ENCODE measurements at places on chromosomes 1 and 21.

DNA sequence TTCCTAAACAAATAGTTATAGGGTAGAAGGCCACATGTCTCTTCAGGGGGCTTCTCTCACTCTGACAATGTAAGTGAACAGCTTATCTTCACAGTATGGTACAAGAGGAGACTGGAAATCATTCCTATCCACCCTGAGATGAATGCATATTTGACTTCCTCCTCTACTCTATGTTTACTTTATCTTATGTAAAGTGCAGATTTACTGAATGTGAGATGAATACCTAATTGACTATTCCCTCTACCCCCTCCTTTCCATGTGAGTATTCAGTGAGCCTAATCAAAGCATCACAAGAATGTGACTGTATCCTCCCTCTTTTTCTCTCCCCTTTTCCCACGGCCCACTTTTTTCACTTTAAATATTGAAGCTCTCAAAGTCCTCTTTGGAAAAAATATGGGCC, 132.5 kb downstream of the BACH1 start:
- no peak for DNase-seq

DNA sequence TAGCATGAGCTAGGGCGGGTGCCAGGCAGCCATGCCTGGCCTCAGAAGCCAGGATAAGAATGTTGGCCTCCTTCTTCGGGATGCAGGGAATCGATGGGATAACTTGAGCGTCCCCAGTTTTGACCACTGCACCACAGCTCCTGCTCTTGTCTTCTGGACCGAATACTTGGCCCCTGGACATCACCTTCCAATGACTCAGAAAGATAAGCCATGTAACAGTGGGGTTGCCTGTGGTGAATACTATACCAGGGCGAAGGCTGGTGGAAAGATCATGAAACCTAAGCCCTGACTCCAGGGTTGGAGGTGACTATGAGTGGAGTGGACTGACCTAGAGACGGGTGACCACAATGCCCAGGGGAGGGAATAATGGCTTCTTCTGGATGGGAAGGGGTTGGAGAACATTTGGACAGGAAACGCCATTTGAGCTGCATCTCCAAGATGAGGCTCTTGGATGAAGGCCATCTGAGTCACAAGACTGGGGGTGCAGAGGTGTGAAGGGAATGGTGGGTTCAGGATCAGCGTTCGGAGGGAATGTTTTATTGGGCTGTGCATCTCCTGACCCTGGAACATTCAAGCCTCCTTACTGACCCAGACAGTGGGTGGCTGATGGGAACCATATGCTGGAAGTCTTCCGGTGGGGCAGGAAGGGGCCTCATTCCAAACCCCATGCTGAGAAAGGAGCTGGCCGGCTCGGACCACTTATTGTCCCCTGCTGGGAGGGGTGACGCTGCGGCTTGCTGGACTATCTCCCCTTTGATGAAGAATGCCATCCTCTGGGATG, 18.5 kb upstream of the KCNE2 start:
- DNase-seq, result no peak

DNA sequence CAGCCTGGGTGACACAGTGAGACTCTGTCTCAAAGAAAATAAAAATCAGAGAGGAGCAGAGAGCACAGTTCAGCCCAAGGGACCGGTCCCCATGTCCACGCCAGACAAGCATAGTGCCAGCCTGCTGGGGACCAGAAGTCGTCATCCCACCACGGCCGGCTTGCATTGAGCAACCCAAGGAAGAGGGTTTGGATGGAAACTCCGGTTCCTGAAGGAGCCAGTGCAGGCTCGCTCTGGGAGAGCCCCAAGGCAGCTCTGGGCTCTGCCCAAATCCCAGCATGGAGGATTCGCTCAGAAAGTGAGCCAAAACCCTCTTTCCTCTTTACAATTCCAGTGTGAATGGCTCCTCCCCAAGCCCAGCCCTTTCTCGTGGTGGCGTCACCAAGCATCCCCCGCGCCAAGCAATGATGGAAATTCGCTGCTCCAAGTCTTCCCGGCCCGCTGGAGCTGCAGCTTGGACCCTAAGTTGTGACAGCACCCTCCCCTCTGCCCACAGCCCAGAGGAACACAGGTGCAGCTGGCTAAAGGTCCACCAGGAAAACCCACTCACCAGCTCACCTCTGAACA, 64.1 kb upstream of the SLC25A33 start:
- no peak for DNase-seq

GRCh38 chr1:61925591-61926298, 183.5 kb downstream of the PATJ start:
- DNase-seq, result no peak

DNA sequence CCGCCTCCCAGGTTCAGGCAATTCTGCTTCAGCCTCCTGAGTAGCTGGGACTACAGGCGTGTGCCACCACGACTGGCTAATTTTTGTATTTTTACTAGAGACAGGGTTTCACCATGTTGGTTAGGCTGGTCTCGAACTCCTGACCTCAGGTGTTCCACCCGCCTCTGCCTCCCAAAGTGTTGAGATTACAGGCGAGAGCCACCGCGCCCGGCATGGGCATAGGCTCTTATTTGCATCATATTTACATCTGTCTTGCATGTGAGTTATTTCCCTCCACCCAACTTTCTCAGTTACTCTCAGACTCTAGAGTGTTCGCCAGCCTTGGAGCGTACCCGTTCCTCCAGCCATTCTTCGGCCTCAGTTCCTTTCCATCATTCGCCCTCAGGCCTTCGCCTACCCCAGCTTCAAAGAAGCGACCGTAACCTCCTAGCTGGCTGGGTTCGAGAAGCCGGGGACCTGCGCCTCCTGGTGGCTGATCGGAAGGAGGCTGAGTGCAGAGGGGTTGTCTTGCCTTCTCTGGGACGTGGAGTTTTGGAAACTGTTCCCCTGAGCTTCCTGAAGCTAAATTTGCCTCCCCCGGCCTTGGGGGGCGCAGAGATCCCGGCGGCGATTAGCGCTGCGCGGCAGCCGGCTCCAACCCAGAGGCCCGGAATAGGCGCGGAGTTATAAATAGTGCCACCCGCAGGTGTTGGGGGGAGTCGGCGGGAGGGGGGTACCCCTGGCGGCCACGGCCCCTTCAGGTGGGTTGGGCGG, 3.6 kb upstream of the ZBTB7B start:
- DNase-seq, result peak; percentile 97

DNA sequence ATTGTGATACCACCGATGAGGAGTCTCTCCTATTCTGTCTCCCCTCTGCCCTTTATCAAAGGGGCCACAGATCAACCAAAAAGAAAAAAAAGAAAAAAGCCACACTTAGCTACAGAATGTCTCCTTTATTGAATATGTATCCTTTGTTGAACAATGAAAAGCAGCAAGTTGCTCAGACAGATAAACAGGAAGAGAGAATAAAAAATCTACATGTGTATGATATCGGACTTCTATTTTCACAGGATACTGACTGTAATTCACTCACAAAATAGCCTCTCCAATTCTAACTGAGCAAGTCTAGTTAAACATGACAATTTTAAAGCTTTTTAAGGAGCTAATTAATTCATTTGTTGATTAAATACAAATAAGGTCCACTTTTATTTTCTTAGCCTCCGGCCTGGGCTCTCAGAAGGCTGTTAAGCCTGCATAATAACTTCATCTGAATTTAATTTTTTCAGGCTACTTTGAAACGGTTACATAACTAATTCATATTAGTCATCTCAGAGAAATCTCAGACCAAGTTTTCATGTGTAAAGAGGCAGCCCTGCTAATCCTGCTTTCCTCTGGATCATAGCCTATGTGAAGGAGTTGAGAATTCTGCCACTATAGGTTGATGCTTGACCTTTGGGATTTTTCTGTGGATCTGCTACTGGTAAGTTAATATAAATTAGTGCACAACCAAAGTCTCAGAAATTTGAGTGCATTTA, 304.1 kb upstream of the NR5A2 start:
- DNase-seq, result no peak

GRCh38 chr1:162389971-162390370, 8.4 kb downstream of the C1orf226 start:
- peak; percentile 45 for DNase-seq

GRCh38 chr1:80170811-80171485, 1164.4 kb upstream of the ADGRL4 start:
- DNase-seq, result no peak

DNA sequence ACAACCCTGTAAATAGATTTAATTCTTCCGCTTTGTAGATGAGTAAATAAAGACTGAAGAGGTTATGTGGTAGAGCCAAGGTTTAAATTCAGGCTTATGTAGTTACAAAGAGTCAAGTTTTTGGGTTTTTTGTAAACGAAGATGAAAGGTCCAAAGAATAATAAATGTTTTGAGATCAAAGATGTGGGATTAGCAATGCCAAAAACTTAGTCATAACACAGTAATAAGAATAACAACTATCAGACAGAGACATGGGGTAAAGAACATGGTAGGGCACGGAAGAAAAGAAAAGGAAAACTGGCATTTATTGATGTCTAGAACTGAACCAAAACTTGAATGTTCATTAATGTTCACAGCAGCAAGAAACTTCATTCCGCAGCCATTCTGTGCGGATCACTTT, 42.9 kb downstream of the EXTL2 start:
- no peak for DNase-seq

- DNase-seq, result no peak
Observed at GRCh38 chr1:6086358-6086757, 40.7 kb downstream of the KCNAB2 start.

- DNase-seq, result no peak
Observed at GRCh38 chr1:43039228-43040055, 80.8 kb upstream of the SLC2A1 start.

DNA sequence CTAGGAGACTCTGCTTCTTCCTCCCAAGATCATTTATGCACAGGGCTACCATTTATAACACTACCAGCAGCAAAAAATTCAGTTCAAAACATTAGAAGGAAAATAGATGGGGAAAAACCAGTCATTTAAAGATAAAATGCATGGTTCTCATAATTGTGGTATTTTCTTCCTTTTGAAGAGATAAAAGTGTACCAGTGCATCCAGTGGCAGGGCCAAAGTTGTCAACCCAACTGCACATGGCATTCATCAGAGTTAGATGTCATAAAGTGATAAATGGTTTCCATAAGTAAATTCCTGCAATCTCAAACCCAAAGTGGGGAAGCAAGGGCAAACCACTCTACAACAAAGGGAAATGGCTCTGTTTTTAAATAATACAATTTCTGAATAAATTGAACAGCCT, 119.1 kb upstream of the DMRTA2 start:
- no peak for DNase-seq

DNA sequence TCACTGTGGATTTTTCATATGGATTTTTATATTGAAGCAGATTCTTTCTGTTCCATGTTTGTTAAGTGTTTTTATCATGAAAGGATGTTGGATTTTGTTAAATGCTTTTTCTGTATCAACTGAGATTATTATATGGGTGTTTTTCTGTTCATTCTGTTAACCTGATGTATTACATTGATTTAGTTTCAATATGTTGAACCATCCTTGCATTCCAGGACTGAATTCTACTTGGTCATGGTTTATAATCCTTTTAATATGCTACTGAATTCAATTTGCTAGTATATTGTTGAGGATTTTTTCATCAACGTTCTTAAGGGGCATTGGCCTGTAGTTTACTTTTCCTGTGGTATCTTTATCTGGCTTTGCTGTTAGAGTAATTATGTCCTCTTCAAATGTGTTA, 55.8 kb downstream of the CCDC30 start:
- no peak for DNase-seq
